ENCODE measurements at places on chromosomes 1 and 21.

- no peak for DNase-seq
Observed at GRCh38 chr1:180560200-180560867, 1.6 kb downstream of the OVAAL start.

DNA sequence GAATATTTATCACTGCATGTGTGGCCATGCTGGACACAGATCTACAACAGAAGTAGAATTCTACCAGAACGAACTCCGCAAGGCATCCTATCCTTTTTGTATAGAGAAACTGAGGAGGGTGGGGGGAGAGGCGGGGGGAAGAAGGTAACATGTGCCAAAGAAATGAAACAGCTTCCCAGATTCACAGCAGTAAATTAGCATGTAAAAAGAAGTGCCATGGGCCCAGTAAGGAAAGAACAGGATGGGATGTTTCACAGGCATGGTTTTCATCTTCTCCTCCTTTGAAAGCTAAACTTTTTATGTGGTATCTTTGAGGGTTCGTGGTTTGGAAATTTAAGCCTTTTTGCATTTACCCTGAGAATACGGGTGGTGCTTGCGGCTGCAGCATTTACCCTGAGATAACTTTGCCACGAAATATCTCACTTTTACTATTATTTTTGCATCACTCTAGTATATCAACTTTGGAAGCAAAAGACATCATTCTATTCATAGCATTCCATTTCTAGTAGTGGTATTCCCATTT lies 168.9 kb downstream of the TPR start:
- no peak for DNase-seq

- DNase-seq, result no peak
Observed at GRCh38 chr1:198122693-198123092, 34.1 kb upstream of the NEK7 start.

- peak; percentile 52 for DNase-seq
Observed at GRCh38 chr21:38798481-38798882, 7.2 kb upstream of the ETS2 start.

GRCh38 chr1:153615406-153615805 lies 719 bp downstream of the S100A14 start:
- DNase-seq, result no peak

DNA sequence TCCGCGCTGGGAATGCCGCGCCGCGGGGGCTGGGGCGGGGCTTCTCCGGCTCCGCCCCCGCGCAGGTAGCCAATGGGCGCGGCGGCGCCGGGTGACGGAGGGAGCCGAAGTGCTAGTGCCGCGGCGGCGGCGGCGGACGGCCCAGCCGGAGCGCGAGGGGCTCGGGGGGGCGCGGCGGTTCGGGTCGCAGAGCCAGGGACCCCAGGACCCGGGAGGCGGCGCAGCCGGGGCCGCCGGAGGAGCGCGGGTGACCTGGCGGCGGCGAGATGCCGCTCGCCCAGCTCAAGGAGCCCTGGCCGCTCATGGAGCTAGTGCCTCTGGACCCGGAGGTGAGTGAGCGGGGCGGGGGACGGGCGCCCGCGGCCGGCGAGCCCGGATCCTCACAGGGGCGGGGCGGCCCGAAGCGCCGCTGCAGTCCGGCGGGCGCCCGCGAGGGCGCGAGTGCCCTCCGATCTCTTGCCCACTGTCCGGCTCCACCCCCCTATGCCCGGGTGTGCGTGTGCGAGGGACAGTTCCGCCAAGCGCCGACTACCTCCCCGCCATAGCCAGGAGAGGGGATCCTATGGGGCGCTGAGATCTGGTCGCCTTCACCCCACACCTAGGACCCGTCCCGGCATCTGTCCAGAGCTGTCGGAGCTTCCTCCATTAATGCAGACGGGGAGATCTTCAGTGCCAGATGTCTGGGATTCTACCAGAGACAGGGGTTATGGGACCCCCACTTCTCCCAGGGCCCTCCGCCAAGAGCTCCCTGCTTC lies at the start of gene RPS6KA1:
Gene RPS6KA1, plus strand, starts transcription at position 107 of the 755 bp plus-strand sequence. Its CDS starts 160 bp downstream, at position 267.
- peak; percentile 74 for DNase-seq

DNA sequence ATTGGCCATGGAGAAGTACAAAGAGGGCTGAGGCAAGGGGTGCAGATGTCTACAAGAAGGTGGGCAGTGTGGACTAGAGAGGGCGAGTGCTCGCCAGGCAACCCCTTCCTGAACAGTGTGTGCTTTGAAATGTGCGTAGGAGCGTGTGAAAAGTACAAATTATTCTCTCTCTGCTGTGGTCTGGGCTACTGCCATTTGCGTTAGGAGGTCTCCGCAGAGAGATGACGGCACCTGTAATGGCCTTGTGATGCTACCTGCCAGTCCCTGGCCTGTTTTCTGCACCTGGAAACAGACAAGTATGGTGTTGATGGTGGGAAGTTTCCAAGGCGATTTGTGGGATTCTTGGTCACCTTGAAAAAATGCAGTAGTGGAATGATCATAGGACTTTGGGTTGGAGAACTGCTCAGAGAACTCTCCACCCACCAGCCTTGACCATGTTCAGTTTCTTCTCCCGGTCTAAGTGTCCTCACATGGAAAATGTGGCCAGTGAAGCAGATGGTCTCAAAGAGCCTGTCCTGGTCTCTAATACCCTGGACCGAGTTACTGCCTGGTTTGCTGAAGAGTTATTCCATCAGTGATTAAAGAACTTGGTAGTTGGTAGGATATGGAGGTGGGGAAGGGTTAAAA lies 74.5 kb downstream of the MRPS6 start:
- no peak for DNase-seq

DNA sequence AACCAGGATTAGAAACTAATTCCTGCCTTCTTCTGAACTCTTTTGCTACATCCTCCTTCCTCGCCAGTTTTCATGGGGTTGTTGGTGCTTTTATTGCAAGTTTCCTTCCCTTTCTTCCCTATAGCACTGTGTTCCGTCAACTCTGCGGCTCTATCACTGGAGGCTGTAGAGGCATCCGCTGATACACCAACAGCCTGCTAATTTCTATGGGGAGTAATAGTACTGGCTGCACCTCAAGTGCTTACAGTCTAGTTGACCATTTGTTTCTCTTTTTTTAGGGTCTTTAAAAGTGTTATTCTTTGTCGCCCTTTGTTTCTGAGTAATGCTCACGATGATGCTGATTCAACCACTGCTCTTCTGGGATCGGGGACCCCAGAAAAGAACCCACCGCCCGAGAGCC lies 746 bp downstream of the MIS18A start:
- no peak for DNase-seq

GRCh38 chr1:109622895-109623294 lies 3.3 kb downstream of the AMPD2 start:
- DNase-seq, result no peak

- DNase-seq, result no peak
Observed at GRCh38 chr1:63723602-63724001, 50.2 kb upstream of the ROR1 start.

DNA sequence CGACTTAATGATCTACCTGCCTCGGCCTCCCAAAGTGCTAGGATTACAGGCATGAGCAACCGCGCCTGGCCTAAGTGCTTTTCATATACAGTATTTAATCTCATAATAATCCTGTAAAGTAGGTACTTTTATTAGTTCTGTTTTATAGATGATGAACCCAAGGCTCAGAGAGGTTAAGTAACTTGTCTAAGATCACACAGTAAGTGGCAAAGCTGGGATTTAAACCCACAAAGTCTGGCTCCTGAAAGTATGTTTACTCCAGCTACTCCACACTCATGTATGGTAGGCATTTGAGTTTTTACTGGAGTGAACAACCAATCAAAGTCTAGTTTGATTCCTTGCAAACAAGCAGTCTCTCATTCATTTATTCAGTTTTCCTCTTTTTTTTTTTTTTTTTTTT lies 2.3 kb downstream of the DFFA start:
- DNase-seq, result no peak
